ENCODE measurements at places on chromosomes 1 and 21.

GRCh38 chr1:241156231-241156965 is 200.6 kb downstream of the RGS7 start:
- no peak for DNase-seq

- peak; percentile 44 for DNase-seq
These were observed 203.2 kb downstream of the APP start for GRCh38 chr21:25967181-25967900.

GRCh38 chr1:182384387-182384960 is 7.1 kb downstream of the GLUL start:
- no peak for DNase-seq

GRCh38 chr1:206082831-206083695 is 30.1 kb downstream of the RHEX start:
- DNase-seq, result no peak

GRCh38 chr1:216020743-216021345 is 402.4 kb downstream of the USH2A start:
- DNase-seq, result no peak

Measured in GM12878 (cell line).